ENCODE measurements at places on chromosomes 16 and 17.

GRCh38 chr17:34913001-34913400 is 48.3 kb downstream of the CCT6B start:
- DNase-seq = no peak

- DNase-seq = no peak
These were observed 322 bp upstream of the KLHL11 start for GRCh38 chr17:41865596-41865893.

- no peak for DNase-seq
These were observed 44.6 kb downstream of the NDEL1 start for GRCh38 chr17:8480011-8480976.

GRCh38 chr16:25959221-25959620 is 267.5 kb downstream of the HS3ST4 start:
- no peak for DNase-seq

- no peak for DNase-seq
These were observed 8.6 kb upstream of the GSG1L start for GRCh38 chr16:28072087-28072486.

DNA sequence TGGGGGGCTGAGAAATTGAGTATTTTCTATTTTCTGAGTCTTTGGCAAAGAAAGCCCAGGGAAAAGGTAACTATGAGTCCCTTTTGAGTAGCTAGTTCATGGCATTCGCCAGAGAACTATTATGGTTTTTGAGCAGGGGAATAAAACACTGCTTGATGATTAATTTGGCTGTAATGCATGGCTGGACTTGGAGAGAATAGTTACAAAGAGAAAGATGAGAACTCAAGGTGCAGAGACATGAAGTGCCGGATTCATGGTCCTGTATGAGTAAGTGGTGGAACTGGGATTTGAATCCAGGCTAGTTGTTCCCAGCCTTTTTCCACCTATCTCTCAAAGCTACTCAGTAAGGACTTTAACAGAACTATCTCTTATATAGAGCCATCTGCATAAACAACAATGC is 266.6 kb downstream of the CA10 start:
- no peak for DNase-seq

- DNase-seq = no peak
These were observed 52.0 kb downstream of the LDHD start for GRCh38 chr16:75064403-75065148.

GRCh38 chr16:10868104-10868595 is 8.9 kb upstream of the CIITA start:
- DNase-seq = no peak

DNA sequence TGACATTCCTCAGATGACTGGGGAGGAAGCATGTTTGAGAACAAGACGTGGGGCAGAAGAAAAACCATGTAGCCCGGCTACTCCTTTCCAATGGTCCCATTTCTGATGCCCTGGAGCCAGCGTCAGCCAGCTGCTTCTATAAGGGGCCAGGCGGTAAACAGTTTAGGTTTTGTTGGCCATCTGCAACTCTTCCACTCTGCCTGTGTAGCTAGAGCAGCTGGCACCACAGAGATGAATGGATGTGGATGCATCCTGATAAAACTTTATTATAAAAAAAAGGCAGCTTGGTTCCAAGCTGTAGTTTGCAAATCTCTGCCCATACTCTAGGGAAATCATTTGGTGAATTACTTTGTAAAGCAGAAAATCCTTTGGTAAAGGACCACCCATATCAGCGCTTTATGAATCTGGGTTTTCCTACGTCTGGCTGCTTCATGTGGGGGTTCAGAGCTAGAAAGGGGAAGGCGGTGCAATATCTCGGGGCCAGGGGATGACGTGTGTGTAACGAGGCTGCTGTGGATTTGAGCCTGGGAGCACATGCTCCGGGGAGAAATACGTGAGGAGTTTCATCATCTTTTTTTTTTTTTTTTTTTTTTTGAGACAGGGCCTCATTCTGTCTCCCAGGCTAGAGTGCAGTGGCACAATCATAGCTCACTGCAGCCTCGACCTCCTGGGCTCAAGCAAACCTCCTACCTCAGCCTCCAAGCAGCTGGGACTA is 3.4 kb upstream of the SRL start:
- no peak for DNase-seq

DNA sequence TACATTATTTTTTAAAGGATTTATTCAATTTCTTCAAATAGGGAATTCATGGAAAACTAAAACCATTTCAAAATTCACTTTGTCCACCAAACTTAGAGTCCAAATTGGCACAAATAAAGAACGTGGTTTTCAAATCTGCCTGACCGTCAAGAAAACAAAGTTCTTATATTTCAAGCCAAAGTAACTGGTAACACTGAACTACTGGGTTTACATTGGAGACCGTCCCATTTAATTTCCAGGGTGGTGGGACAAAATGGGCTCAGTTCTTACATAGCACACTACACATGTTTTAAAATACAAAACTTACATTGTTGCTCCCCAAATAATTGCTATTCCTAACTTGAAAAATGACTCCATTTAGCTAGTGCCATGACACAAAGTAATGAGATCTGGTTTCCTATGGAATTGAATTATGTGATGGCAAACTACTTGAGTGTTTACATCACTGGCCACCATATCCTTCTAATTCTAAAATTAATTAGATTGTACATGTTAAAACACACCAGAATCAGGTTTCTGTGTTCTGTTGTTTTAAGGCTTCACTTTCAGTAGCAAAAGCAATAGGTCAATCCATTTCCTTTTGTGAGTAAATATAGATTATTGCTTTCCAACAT is 6.5 kb downstream of the PSME3IP1 start:
- DNase-seq = no peak

DNA sequence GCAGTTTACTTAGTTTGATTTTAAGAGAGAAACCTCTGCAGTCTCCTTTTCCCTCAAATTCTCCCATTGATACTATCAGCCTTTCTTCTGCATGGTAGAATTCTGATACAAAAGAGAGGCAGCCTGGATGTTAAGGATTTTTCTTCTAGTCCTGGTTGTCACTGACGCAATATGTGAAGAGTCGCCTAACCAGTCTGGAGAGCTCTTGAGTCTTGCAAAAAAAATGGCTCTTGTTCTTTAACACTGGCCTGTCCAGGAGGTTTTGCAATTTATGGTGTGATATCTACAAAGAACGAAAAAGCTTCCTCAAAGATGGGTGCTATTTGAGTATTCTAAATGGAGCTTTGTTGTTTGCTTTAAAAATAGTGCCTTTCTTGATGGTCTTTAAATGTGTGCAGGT is 28.9 kb downstream of the COX10 start:
- DNase-seq = no peak

DNA sequence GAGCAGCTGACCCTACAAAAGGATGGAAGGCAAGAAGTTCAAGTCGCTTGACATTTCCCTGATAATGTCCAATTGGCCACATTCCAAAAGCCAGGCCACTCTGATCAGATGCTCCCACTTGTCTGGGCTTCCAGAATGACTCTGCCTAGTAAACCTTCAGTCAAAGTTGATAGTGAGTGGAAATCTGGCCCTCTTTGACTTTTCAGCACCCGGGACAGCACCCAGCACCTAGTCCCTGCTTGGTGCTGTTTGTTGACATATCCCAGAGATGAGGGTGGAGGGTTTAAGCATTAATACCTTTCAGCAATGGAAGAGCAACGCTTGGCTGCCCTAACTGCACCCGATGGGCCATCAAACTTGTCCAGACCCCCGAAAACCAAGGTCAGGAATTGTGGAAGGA is 131.3 kb downstream of the AIPL1 start:
- peak; percentile 45 for DNase-seq

- DNase-seq = no peak
These were observed 17.4 kb downstream of the SEZ6 start for GRCh38 chr17:28988475-28988874.
